ENCODE measurements at places on chromosomes 2 and 18.

- DNase-seq: no peak
Observed at GRCh38 chr2:203407496-203407895, 79.3 kb downstream of the ABI2 start.

DNA sequence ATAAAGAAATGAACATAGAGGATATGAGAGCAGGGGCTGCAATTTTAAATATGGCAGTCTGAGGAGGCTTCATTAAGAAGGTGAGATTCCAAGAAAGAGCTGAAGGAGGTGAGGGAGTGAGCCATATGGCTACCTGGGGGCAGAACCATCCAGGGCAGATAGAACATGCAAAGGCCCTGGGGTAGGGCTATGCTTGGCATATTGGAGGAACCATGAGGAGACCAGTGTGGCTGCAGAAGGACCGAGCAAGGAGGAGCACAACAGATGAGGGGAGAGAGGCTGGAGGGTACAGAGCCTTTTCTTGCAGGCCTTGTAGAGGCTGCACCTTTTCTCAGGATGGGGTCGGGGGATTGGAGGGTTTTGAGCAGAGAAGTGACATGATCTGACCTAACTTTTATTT, 69.5 kb upstream of the GATA6 start:
- DNase-seq: no peak

DNA sequence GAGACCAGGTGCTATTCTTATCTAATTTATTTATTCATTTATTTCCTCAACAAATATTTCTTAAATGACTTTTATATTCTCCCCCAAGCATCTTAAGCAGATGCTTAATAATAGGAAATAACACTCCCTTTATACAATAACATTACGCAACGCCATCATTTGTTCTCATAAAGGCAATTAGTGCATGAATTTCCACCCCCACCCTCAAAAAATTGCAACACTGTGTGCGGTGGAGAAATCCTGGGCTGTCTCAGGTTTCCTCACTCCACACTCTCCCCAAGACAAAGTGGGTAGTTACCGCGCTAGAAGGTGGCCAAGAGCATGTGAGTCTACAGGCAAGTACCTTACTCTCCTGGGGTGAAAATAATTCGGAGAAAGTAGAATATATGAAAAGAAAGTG, 37.0 kb upstream of the CTDP1 start:
- no peak for DNase-seq

DNA sequence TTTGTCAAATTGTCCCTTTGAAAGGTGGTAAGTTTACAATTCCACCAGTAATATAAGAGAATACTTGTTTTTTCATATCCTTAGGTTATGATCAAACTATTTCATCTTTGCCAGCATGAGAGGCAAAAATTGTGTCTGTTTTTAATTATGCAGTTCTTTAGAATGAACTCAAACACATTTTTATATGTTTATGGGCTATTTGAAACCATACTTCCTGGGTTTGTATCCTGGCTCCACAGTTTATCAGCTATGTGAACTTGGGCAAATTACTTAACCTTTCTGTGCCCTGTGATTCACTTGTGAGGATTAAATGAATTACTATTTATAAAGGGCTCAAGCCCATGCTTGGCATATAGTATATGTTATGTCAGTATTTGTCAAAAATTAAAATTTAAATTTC, 109.4 kb downstream of the TANC1 start:
- no peak for DNase-seq

DNA sequence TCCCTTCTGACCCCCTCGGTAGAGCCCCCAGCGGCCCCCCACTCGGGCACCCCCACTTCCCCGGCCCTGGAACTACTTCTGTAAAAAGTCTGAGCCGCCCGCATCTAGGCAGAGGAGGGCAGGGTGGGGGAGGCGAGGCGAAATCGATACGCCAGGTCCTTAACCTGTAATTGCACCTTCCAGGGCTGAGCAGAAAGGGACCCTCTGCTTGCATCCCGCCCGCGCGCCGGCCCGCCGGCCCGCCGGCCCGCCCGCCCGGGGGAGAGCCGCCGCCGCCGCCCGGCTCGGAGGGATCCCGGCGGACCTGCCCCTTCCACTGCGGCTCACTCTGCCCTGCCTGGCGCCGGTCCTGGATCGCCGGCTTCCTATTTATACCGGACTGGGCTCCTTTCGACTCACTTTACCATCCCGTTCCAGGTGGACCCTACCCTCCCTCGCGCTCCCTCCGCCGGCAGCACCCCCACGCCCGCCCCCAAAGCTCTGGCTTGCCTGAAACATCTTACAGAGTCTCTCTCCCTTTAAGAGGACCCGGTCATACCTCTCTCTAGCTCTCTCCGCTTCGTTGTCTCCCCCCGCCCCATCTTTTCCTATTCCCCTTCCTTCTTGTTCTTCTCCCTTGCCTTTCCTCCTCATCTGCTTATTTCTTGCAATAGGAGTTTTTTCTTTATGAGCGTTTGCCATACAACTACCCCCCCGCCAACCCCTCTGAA, 797 bp downstream of the KLHL14 start:
- DNase-seq: no peak

- no peak for DNase-seq
Observed at GRCh38 chr18:10526561-10526949, 728 bp downstream of the NAPG start.

DNA sequence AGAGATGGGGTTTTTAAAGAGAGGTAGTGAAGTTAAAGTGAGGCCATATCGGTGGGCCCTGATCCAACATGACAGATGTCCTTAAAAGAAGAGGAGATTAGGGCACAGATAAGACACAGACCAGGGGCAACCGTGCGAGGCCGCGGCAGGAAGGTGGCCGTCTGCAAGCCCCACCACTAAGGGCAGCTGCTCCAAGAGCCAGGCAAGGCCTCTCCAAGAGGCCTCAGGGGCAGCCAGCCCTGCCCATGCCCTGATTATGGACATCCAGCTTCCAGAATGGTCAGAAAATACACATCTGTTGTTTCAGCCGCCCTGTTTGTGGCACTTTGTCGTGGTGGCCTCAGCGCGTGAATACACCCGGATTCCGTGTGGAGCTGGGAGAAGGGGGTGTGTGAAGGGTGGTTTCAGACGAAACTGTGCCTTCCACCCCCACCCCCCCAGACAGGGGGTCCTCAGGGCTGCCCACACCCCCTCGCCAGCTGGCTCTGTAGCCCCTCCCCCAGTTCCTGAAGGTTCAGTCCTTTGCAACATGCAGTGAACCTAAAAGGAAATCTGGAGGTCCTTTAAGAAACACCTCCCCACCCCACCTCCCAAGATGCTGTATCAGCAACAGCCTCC, 74.1 kb upstream of the SMAD7 start:
- no peak for DNase-seq

DNA sequence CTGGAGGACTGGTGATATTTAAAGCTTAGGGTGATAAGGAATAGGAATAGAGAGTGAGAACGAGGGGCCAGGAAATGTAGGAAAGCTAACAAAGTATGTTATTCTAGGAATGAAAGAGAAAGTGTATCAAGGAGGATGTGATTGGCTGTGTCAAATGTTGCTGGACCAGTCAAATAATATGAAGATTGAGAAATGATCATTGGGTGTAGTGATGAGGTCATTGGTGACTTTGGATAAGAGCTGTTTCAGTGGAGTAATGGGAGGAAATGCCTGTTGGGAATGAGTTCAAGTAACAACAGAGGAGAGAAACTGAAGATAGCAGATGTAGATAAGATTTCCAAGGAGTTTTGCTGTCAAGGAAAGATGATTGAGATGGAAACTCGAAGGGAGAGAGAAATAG, 74.4 kb downstream of the UBE2E3 start:
- DNase-seq: no peak

- DNase-seq: no peak
Observed at GRCh38 chr2:181231151-181231550, 226.0 kb upstream of the ITGA4 start.

GRCh38 chr2:177550264-177551200, 158.0 kb downstream of the AGPS start:
- DNase-seq: no peak

DNA sequence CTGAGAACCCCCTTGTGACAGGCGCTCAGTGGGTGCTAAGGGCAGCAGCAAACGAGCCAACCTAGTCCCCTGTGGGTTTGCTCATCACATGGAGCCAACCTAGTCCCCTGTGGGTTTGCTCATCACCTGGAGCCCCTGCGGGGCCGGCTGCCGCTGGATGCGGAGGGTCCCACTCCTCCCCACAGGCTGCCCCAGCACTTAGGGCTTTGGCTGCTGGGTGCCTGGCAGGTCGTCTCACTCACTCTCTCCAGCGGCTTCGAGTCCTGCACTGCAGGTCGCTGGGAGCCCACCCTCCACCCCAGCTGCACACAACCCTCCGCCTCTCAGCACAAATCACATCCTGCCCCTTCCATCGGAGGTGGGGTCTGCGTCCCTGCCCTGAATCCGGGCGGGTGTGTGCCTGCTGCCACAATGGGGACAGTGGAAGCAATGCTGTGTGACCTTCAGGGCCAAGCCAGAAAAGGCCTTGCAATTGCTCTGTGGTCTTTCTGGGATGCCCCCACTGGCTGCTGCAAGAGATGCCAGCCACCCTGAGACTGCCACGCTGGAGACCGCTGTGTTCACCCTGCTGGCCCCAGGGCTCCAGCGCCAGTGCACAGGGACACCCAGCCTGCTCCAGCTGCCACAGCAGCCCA, 248.1 kb upstream of the SALL3 start:
- no peak for DNase-seq

DNA sequence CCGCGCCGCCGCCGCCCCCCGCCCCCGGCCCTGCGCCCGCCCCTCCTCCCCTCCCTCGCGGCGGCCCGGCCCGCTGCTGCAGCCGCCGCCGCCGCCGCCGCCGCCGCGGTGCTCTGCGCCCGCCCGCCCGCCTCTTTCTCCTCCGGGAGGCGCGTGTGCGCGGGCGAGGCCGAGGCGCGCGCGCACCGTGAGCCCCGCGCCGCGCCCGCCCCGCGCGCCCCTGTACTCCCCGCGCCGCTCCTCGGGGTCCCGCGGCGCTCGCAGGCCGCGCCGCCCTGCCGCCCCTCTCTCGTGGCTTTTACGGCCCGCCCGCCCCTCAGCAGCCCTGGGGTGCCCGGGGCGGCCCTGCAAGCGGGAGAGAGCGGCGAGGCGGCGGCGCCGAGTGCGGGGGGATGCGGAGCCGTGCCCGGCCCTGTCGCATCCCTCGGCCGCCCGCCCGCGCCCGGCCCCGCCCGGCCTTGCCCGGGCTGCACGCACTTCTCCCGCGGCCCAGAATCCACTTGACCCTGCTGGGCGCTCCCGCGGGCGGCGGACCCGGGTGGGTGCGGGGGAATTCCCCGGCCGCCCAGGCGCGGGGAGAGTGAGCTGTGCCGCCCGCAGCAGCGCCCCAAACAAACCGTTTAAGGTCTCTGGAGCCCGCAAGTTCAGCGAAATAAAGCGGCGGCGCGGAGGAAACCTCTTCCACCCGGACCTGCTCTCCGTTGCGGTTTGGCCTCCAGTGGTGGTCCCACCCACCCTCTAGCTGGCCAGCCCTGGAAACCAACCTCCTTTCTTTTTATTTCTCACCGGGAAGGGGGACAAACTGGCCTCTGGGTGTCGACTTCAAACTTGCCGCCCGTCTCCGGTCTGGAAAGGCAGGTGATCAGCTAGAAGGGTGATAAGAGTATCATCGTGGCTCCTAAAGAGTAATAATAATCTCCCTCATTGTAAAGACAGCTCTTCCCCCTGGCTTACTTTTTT, 37.4 kb downstream of the AFF3 start:
- no peak for DNase-seq

- no peak for DNase-seq
Observed at GRCh38 chr2:17878281-17879136, at the start of gene KCNS3. Gene KCNS3 (plus strand): TSS chr2:17878667. CDS start chr2:17931009, 52,342 bp downstream.

- DNase-seq: no peak
Observed at GRCh38 chr2:64989982-64990614, 899 bp downstream of the SLC1A4 start.

GRCh38 chr2:120307482-120307881, 38.5 kb upstream of the INHBB start:
- DNase-seq: no peak

DNA sequence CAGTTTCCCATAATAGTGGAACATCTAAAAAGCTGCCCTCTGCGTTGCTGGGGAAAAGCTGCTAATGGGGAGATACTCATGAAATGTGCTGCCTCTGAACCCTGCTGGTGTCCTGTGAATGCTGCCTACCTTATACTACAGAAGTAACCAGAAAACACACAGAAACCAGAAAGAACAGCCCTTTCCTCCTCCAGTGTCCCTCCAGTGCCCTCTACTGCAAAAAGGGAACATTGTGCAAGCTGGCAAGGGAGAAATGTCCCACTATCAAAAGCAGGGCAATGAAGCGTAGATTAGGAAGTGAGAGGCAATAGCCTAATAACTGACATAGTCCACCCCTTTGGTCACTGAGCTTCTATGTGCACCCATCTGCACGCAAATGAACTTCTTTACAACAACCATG, 162.7 kb upstream of the ETAA1 start:
- no peak for DNase-seq

GRCh38 chr18:74376523-74376922, 60.9 kb downstream of the C18orf63 start:
- no peak for DNase-seq

DNA sequence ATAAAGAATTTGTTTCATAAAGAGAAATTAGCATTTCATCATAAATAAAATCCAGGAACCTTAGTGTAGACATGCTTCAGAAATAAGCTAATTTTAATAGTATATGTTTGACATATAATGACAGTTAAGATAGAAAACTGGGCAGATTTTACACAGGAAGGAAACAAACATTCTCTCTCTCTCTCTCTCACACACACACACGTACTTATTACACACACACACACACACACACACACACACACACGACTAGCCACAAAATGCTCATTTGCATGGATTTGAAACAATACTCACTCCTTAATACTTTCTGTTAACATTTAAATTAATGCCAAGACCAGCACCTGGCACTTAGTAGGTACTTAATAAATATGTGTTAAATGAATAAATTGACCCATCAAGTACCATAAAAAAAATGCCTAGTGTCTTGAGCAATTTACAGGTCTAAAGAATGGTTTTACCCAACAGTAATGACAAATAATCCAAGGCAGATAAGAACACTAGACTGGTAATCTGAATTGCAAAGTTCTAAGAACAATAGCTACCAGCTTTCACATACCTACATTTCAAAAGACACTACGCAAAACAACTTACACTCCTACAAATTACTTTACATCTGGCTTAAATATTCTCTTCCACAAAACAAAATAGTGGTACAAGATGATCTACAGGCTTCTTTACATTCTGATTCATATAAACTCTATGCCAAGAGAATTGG, 2.9 kb upstream of the GALNT3 start:
- no peak for DNase-seq

- no peak for DNase-seq
Observed at GRCh38 chr2:207434306-207434705, 95.5 kb upstream of the CREB1 start.

DNA sequence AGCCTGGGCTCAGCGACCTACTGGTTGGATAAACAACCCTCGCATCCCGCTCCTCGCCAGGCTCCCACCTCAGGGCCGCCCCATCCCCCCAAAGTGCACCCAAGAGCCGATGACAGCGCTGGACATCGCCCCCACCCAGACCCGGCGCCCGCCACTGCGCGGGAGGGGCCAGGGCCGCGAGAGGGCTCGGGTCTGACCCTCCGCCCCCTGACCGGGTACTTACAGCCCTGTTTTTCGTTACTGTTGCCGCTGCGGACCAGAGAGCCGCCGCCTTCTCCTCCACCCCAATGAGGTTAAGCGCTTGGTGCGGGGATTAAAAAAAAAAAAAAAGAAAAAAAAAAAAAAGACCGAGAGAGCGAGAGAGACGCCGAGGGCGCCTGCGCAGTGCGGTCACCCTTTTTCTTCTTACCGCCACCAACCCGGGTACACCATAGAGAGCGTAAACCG, at the start of gene CLASP1:
CLASP1 (minus strand) TSS at position 314 of the 447 bp plus-strand sequence. CDS start 43,567 bp downstream, outside the sequence.
- DNase-seq: no peak
